Left kidney (tissue), 8 donors: ENCODE measurements at places on chromosomes 5 and 9.

DNA sequence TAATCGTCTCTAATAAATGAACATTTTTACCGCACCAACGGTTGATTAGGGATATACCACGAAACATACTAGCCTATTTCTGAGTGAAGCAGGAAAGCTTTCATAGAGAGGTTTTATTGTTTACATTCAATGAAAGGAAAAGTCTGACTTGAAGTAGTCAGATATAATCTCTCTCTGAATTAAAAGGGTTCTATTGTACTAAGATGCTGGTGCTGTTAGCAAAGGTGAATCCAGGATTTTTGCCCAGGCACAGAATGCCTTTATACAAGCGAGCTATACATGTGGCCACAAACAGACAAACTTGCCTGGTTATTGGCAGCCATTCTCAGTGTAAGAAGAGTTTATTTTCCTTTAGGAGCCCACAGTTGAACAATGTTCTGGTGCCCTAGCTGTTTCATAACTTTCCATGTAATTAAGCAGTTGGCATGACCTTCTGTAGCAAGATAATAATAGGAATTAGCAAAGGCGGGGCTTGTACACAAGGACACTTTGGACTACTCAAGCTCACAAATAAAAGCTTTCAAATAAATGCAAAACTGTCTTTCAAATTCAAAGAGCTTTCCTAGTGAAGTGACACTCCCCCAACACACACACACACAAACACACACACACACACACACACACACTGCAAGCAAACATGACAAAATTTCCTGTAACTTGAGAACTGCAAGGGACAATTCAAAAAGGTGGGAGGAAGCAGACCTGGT is 198.7 kb upstream of the MAP3K1 start:
- DNase-seq, result peak; percentile 32

- DNase-seq, result no peak
Measured at GRCh38 chr9:27791311-27791710, 218.0 kb upstream of the C9orf72 start.

DNA sequence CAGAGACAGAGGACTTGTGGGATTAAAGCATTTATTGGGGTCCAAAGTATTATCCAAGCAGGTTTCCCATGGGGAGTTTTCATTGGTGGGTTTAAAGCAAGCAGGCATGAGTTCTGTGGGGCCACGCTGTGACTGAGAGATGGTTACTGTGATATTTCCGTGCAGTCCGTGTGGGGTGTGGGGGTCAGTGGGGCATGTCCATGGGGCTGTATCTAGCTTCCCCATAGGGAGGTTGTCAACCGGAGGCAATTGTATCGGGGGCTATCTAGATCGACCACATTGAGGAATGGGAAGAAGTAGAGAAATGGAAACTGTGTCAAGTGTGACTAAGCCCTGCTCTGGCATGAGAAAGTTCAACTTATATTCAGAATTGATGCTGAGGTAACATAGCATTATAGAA is 7.1 kb upstream of the RPS23 start:
- DNase-seq, result no peak

DNA sequence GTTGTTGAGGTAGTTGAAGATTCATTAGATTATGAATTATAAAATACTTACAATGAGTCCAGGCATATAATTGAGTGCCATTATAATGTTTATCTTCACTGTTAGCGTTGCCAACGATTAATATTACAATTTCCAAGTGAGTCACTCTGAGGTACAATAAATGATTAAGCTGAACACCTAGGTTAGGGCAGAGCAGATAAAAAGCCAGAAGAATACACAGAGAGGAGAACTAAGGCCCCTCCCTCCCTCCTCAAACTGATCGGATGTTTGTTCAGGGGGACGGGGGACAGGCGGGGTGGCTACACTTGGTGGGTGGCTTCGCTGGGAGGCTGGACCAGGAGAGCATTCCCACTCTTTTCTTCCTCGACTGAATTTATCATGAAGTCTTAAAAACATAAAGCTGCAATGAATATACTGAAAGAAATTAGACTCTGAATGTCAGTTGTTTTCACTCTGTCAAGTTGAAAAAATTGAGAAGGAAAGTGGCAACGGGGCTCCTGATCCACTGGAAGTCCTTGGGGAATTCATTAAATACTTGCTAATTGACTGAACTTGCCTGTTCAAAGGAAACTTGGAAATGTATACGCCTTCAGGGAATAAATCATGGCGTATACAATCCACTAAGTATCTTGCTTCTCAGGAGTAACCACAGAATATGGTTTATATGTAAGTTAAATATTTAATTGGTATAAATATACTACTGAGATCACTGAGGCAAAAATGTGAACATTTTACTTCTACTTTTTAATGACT is 198.1 kb downstream of the TSSK1B start:
- DNase-seq, result no peak

GRCh38 chr5:54171645-54172384 is 138.6 kb downstream of the ARL15 start:
- no peak for DNase-seq

GRCh38 chr9:97348871-97349270 is 41.4 kb downstream of the CCDC180 start:
- DNase-seq, result no peak

DNA sequence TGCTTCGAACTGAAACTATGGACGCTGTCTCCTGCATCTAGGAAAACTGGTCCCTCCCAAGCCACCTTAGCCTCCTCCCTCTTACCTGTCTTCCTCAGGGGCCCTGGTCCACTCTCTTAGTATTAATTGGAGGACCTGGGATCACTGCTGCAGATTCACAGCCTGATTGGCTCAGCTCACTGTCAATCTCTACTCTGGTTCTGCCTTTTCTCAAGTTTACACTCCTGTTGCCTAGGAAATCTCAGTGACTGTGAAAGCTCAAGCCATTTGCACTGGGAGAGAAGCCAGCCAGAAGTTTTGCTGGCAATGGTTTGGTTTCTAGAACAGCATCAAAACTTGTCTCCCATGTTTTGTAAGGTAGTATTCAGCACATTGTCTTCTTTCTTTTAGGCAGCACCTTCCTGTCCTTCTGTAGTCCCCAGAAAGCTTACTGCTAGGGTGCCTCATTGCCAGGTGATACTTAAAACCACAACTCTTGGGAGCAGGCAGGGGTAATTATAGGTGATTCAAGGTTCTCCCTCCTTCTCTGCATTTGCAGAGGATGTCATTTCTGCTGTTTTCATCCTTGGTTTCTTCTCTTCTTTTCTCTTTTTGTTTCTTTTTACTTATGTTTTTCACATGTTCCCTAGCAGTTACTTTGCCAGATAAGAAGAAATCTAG is at the start of gene CAPSL:
CAPSL (minus strand) TSS at position 55 of the 660 bp plus-strand sequence. CDS start 17,502 bp downstream, outside the sequence.
- DNase-seq, result peak; percentile 94

GRCh38 chr9:69122549-69123141 is 51.4 kb upstream of the TJP2 start:
- no peak for DNase-seq

GRCh38 chr9:36598273-36598672 is 25.6 kb downstream of the MELK start:
- DNase-seq, result peak; percentile 34

GRCh38 chr5:1661311-1661710 is 137.6 kb upstream of the LPCAT1 start:
- no peak for DNase-seq

DNA sequence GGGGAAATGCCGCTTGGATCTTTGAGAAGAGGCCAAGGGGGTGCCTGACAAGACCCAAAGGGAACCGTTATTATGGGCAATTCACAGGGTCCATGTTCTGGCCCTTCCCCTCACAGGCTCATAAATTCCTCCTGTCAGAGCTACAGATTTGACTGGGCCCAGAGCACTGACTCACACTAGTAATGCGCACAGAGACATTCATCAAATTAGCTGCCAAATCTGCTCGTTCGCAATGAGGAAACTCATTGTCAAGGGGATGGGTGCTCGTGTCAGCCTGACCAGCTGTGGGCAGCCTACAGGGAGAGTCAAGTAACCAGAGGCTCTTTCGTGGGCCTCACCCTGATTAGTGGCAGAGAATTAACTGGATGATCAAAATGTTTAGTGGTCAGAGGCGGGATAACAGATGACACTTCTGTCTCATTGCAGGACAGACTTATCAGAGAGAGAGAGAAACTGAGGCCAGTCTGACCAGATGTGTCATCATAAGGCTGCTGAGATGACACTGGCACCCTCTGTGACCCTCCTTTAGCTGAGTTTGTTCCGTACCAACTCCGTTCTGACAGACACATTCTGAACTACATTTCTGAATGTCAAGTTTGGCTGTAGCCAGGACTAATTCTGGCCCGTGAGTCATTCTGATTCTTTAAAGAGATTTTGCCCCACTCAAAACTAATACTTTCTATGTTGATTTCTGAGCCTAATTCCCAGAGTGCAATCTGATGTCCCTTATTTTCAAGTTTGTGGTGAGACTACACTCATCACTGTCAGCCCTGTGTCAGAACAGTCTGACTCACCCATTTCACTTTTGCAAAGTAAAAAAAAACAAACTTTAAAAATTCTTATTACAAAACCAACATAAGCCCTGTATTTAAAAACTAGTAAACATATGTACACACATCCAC is 377.1 kb downstream of the ACTL7B start:
- no peak for DNase-seq

DNA sequence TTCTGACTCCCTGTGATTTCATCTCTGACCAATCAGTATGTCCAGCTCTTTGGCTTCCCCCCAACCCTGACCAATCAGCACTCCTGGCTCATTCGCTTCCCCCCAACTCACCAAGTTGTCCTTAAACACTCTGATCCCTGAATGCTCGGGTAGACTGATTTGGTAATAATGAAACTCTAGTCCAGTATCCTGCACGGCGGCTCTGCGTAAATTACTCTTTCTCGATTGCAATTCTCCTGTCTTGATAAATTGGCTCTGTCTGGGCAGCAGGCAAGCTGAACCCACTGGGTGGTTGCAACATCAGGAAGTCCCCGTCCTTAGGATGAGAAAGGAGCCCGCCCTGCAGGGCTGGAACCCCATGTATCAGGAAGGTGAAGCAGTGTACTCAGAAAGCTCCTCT is 10.4 kb downstream of the FCN2 start:
- no peak for DNase-seq

GRCh38 chr5:109080896-109081295 is 328.9 kb downstream of the PJA2 start:
- no peak for DNase-seq

- no peak for DNase-seq
Measured at GRCh38 chr5:167699432-167699831, 592.0 kb upstream of the WWC1 start.

- DNase-seq, result no peak
Measured at GRCh38 chr9:69603656-69604055, 68.5 kb downstream of the APBA1 start.

- no peak for DNase-seq
Measured at GRCh38 chr5:173828952-173829351, 59.2 kb upstream of the CPEB4 start.

GRCh38 chr5:173802670-173803165 is 85.4 kb upstream of the CPEB4 start:
- no peak for DNase-seq

GRCh38 chr5:177605667-177606066 is 5.7 kb downstream of the B4GALT7 start:
- no peak for DNase-seq

GRCh38 chr5:55544341-55544740 is 9.6 kb upstream of the PLPP1 start:
- DNase-seq, result no peak

- DNase-seq, result no peak
Measured at GRCh38 chr5:67066815-67067214, 129.8 kb downstream of the CD180 start.

DNA sequence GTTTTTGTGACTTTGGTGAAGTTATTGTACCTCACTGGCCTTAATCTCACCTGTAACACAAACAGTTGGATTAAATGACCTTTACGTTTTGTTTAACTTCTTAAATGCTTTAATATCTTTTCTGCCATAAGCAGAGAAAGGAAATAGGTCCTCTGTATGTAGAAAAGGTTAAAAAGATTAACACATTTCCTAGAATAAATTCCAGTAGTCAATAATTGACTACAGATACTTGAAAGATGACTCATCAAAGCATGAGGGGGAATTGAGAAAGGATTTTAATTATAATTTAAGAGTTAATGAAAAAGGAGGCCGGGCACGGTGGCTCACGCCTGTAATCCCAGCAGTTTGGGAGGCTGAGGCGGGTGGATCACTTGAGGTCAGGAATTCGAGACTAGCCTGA is 35.8 kb upstream of the CMYA5 start:
- no peak for DNase-seq
